ENCODE measurements at places on chromosomes 7 and 10.

- no peak for DNase-seq
Observed at GRCh38 chr10:61330669-61331068, 122.5 kb downstream of the TMEM26 start.

DNA sequence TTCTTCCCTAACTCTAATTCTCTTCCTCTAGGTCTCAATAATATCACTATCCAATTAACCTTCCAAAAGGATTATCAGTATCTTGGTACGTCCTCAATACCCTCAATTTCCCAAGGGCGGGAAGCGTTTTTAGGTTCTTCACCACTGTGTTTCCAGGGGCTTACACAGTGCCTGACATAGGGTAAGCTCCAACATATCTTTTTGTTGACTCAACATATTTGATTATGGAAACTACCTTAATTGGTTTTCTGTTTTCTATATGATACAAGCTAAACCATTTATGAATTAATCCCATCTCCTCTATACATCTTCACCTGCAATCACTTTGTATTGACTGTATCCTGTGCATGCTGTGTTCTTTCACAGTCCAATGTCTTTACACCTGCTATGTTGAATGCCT, 987.3 kb downstream of the GRID1 start:
- DNase-seq: no peak

- no peak for DNase-seq
Observed at GRCh38 chr10:86756511-86757112, at the start of gene BMPR1A. BMPR1A (plus strand) TSS chr10:86756619; CDS start chr10:86876019, 119,400 bp downstream.

DNA sequence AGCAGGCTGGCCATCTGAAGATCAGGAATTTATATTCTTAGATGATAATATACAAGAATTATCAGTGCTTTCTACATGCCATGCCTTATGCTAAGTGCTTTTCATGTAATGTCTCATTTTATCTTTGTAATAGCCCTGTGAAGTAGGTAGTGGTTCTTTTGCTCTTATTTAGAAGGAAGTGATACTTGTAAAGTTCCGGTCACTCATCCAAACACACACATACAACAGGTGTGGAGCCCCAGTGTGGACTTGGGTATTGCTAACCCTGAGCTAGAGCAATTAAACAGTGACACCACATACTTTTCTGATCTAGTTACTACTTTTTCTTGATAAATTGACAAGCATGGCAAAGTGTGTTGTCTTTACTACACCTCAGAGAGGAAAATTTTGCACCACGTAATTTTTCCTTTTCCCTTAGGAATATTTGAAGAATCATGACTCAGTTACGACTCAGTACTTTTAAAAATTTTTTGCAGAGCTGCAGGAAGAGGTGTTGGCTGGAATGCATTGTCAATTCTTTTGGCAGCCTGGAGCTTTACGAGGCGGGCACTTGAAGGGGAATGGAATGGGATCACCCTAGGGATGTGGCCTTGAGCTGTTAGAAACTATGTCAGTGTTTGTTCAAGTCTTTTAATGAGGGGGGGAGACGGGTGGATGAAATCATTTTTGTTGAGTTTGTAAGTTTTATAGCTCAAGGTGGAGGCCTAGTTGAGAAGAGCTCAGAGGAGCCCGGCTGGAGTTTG, 212.5 kb upstream of the CELF2 start:
- no peak for DNase-seq

DNA sequence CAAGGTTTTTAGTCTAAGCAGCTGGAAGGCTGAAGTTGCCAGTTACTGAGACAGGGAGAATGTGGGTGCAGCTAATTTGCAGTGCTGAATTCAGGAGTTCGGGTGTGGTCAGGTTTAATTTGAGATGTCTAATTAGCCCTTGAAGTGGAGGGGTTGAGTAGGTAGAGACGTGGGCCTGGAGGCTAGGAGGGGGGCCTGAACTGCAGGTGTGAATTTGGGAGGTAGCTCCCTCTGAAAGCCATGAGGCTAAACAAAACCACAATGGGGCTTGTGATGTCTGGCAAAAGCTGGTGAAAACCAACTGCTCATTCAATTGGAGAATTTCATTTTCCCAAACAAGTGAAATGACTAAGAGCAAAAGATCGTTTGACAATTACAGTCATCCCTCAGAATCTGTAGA, 246.0 kb upstream of the NFE2L3 start:
- DNase-seq: no peak

- DNase-seq: no peak
Observed at GRCh38 chr10:104127411-104127810, 5.4 kb downstream of the SFR1 start.

DNA sequence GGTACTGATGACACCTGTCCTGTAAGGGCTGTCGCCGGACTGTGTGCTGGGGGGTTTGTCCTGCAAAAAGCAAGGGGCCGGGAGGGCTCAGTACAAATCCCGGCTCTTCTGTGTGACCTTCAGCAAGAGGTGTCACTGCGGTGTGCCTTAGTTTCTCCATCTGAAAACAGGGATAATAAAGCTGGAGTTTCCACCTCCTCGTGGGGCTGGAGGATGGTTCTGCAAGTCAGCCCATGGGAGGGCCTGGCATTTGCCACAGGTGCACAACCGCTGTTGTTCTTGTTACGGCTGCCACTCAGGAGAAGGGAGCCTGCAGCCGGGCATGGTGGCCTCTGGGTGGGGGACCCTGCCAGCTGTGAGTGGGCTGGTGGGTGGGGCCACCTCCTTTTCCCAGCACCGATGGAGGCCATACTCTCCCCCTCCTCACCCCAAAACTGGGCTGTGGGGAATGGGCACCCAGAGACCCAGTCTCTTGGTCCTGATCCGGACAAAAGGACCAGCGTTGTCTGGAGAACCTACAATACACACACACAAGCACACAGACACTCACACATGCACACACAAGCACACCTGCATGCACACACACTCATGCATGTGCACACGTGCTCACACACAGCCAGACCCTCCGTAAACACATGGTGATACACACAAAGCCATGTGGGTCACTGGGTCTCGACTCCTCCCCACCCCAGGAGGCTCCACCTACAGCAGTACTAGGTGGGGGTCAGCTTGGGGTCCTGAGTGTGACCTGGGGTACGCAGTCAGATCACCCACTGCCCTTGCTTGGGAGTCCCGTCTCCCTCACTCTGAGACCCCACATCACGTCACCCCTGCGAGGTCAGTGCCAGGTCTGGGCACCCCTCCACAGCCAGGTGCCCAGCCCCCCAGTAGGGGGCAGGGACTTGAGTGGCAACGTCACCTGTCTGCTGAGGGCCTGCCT, 34.1 kb downstream of the ELFN1 start:
- DNase-seq: no peak

DNA sequence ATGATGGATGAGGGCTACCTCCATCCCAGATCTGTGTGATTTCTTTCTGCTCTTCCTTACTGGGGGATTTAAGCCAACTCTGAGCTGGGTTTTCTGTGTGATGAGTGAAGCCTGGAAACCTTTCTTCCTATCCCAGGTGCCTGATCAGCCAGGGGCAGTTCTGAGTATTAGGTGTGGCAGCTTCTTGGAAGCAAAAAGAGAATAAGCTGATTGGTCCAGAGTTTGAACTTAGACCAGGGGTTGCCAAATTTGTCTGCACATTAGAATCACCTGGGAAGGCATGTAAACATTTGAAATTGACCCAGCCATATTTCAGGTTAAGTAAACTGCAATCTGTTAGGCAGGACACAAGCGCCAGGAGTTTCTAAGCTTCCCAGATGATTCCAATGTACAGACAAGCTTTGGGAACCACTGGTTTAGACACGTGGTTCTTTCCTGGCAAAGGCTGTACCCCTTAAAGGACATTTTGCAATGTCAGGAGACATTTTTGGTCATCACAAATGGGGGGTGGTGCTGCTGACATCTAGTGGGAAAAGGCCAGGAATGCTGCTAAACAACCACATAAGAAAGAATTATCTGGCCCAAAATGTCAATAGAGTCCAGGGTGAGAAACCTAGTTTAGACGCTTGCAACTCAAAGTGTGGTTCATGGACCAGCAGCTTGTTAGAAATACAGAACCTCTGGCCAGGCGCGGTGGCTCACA, 160.5 kb upstream of the GHITM start:
- DNase-seq: no peak

DNA sequence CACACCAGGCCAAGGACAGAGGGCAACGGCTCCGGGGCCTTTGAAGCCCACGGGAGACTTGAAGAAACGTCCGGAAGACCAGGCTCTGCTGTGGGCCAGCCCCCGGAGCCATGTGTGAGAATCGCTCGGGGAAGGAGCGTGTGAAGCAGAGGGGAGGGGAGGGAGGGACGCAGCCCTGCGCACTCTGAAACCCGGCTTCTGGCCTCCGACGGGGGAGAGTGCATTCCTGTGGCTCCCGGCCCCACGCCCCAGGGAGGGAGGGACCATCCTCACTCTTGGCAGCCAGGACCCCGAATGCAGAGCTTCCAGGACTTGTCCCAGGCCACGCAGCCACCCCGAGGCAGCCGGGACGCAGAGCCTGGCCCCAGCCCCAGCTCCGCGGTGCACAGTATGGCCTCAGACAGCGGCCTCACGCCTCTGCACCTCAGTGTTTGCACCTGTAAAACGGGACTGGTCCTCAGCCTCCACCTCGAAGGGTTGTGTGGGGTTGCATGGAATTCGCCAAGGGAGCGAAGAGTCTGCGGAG, 67.4 kb downstream of the PDGFA start:
- no peak for DNase-seq

- DNase-seq: no peak
Observed at GRCh38 chr10:48358162-48358561, 51.7 kb downstream of the MAPK8 start.

- no peak for DNase-seq
Observed at GRCh38 chr7:121301446-121302213, 27.2 kb upstream of the WNT16 start.
